ENCODE measurements at places on chromosomes 12 and 14. TPM values are rescaled to one million over a fixed set of nuclear protein-coding genes. Genes with fewer than 3 reads are reported as not detected.

DNA sequence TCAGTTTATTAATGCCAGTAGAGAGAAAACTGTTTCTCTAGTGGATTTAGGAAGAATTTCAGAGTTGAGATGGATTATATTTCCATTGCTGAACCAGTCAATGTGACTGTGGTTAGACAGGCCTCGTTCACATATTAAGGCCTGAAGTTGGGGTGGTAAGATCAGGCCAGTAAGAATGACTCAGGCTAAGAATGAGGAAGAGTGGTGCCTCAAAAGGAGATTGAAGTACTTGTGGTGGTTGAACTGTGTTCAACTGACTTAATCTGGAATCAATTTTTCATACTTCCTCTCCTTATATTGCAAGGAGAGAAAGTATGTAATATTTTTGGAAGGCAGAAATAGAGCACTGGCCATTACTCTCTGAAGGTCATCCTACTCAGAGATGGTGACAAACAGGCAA lies 37.8 kb upstream of the ATF7IP start:
- no peak for DNase-seq

- DNase-seq = no peak
Measured at GRCh38 chr14:63269561-63270225, 49.0 kb downstream of the GPHB5 start.

- no peak for DNase-seq
Measured at GRCh38 chr14:67510836-67511235, 22.3 kb upstream of the PLEKHH1 start.

DNA sequence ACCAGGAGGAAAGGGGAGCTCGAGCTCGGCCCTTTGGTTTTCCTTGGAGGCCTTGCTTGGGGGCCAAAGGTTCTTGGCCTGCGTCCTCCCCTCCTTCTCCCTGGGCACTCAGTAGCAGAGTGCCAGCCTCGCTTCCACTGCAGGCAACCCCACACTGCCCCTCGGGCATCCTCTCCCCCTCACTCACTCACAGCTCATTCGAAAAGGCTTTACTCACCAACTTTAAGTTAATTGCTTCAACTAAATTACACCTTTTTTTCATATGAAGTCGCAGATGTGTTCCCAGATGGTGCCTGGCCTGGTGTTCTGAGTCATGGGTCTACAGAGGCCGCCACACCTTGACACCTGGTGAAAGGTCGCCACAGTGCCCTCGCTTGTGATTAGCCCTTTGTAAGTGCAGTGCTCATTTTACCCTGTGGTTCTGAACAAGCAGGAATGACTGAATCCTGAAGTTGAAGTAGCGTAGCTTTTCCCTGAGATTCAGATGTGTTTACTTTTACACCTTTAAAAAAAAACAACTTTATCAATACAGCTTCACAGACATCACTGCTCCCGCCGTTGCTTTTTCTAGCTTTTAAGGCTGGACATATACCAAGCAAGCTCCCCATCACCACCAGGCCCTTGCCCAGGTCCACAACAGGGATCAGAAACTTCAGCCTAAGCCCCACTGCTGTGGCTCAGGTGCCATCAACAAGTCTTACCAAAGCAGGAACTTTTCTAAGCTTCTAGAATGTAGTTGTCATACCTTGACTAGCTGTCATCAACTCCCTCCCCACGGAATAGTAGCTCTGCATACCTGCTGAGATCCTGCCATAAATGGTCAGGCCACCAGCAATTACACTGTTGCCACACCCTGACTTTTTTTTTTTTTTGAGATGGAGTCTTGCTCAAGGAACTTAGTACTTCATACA lies 20.3 kb upstream of the ADIPOR2 start:
- no peak for DNase-seq

Gene RTL1
- not detected for polyA plus RNA-seq

Gene PAH
- 91.9 TPM for polyA plus RNA-seq

Gene NYNRIN
- polyA plus RNA-seq = 47.7 TPM
